NCI-H2171 treated with DMSO at 0.1 percent for 48 hours (cell line): ENCODE measurements at places on chromosomes 4 and X.
A peak's percentile ranks its signal among the peaks of the same experiment; 100 is the strongest.

GRCh38 chr4:2818351-2818939 lies 25.2 kb upstream of the ADD1 start:
- DNase-seq = peak; percentile 4

DNA sequence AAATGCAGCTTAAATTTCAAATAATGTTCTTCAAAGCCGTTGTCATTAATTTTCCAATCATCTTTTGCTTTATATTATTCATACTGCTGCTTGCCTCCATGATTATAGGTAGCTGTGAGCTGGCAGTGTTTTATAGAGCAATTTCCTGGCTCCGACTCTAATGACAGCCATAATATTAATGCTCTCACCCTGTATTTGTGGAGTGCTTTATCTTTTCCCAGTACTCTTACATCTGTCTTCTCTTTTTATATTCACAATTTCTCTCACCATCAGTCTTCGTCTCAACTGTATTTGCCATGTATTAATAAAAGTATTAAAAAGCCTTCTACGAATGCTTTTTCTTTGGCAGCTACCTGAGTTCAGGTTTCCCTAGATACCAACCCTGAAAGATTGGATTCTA lies 21.0 kb downstream of the ATXN3L start:
- DNase-seq = no peak

DNA sequence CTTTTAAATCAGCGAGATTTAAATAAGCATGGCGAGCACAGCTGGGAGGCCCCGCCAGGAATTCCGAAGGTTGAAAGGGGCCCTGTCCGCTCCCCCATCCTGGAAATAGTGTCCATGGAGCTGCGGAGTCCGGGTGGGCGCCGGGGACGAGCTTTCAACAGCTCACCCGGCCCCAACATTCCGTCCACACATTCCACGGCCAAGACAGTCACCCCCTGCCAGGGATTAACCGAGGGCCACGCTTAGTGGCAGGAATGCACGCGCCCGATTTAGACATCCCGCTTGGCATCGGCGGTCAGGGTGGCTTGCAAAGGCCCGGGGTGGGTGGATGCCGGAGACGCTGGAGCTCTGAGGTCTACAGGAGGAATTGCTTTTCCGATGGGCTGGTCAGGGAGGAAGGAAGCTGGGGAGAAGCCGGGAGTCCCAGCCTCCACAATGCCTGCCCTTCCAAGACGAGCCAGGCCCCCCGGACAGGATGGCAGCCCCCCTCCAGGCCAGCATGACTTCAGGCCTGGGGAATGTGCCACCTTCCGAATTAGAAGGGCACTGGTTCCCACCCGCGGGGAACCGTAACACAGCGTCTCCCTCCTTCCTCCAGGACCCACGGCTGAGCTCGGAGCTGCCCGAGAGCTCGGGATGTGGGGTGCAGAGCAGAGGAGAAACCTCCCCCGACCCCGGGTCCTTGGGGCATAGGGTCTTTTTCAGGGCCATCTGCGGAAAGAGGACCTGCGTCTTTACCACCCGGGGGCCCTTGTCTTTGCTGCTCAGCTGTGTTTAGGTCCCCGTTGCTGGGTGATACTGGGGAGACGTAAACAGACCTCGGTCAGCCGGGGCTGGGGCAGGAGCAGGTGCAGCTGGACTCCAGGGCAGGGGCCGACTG lies 26.9 kb upstream of the PPP2R3B start:
- DNase-seq = no peak

DNA sequence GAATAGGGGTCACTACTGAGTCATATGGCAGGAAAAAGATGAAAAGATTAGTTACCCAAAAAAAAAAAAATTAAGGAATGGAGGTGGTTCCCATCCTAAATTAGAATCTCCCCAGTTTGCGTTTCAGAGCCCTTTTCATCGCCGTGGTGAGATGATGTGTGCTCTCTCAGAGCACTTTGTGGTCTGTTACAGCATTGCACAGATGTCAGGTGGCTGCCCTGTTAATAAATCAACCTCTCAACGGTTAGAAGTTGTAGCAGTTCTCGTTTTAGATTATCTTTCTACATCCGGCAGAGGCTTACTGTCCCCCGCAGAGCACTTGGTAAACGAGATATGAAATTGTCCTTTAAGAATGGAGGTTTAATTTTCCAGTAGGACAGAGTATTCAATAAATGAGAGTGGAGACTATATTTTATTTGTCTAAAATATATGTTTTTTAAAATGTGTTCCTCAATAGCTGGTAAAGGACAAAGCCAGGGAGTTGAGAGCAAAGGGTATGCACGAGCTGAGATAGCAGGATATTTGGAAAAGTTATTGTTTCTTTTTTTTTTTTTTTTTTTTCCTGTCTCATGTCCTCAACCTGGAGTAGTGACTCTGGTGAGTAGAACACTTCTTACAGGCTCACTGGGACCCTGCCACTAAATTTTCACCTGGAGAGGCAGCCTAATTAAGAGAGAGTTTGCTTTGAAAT lies 26.9 kb downstream of the AFF1 start:
- DNase-seq = peak; percentile 19

DNA sequence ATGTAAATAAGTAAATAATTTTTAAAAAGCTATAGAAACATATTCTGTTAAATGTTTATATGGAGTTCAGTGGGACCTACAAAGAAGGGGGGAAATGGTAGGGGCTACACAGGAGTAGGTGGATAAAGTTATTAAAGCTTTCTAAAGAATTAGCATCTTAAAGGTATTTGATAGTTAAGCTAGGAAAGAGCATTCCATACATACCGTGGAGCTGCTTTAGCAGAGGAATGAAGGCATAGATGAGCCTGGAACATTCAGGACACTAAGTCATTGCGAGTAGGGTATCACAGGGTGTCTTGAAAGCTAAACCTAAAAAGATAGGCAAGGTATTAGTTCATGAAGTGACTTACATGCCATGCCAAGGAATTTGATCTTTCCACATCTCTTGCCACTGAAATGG lies 60.4 kb downstream of the SLC10A6 start:
- DNase-seq = no peak

- DNase-seq = no peak
These were observed 248.9 kb downstream of the HS3ST1 start for GRCh38 chr4:11179796-11180195.

- DNase-seq = no peak
These were observed 156.2 kb upstream of the PPP1R2C start for GRCh38 chrX:42934020-42934726.
